ENCODE measurements at places on chromosomes 1 and 21.

- DNase-seq, result peak; percentile 12
Observed at GRCh38 chr1:96730574-96731298, 9.2 kb downstream of the PTBP2 start.

- no peak for DNase-seq
Observed at GRCh38 chr1:10025354-10025753, 7.4 kb upstream of the UBE4B start.

DNA sequence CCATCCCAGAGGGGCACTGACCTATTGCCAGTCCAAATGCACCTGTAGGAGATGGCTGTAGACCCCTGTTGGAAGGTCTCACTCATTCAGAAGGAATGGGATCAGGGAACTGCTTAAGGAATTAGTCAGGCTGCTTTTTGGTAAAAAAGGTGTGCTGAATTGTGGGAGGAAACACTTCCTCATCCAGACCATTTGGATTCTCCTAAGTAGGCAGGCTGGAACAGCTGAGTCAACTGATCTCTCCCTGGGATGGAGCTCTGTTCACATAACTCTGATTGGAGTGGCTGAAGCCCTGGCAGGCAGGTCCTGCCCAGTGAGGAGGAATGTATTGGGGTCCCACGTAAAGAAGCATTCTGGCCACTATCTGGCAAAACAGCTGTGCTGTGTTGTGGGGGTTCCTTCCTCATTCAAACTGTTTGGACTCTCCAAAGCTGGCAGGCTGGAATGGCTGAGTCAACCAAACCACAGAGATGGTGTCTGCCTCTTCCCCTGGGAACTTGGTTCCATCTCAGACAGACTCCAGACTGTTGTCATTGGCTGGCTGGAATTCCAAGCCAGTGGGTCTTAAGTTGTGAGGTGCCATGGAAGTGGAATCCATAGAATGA is 70.7 kb upstream of the PDC start:
- DNase-seq, result no peak

DNA sequence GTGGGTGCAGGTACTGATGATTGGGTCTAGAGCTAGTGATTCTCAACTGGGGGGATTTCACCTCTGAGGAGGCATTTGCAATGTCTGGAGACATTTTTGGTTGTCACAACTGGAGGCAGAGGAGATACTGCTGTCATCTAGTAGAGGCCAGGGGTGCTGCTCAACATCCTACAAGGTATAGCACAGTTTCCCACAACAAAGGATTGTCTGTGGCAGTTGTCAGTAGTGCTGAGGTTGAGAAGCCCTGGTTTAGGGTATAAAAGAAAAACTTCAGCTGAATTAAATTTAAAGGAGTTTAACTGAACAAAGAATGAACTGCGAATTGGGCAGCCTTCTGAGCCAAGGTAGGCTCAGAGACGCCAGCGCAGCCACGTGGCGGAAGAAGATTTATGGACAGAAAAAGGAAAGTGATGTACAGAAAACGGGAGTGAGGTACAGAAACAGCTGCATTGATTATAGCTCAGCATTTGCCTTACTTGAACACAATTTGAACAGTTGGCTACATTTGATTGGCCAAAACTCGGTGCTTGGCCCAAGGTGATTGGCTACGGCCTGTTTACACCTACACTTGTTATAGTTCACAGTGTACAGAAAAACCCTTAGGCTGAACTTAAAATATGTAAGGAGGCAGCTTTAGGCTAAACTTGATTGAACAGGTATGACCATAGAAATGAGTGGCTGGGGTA is 40.4 kb downstream of the MPZL1 start:
- DNase-seq, result no peak

DNA sequence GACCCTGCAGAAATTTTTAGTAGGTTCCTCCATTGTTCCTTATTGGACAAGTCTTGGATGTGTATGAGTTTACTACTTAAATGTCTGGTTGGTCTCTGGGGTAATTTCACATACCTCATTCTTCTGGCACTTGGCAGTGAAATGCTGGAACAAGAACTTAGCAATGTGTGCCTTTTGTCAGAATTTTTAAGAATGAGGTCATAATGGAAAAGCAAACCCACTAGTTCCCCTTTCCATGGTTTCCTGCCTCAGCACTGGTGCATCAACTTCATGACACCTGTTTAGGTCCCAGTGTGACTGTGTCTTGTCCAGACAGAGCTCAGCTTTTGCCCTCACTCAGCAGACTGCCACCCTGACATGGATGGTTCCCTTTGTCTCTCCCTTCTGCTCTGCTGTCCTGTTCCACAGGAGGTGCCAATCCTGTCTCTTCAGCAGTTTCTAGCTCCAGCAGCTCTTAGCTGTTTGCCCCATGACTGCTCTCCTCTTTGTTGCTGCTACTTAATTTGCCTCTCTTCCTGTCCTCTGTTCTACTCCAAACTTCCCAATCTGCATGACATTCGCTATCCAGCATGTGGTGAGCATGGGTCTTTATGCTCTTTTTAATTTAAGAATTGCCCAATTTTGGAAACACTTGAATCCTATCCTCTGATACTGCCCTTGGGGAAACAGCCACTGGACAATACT is 135.6 kb downstream of the CYYR1 start:
- no peak for DNase-seq

- no peak for DNase-seq
Observed at GRCh38 chr1:44537956-44538355, 132.9 kb downstream of the RNF220 start.

GRCh38 chr21:25396135-25396711 is 211.1 kb downstream of the MRPL39 start:
- no peak for DNase-seq

- no peak for DNase-seq
Observed at GRCh38 chr1:8392522-8392921, 74.6 kb downstream of the SLC45A1 start.

- no peak for DNase-seq
Observed at GRCh38 chr1:162072740-162073139, 3.2 kb downstream of the NOS1AP start.

- DNase-seq, result peak; percentile 55
Observed at GRCh38 chr1:15355968-15356625, 53.6 kb upstream of the EFHD2 start.

GRCh38 chr21:32592929-32593502 is 7.7 kb upstream of the TCP10L start:
- DNase-seq, result peak; percentile 33

- peak; percentile 91 for DNase-seq
Observed at GRCh38 chr21:45973475-45974072, 8.0 kb upstream of the COL6A1 start.

DNA sequence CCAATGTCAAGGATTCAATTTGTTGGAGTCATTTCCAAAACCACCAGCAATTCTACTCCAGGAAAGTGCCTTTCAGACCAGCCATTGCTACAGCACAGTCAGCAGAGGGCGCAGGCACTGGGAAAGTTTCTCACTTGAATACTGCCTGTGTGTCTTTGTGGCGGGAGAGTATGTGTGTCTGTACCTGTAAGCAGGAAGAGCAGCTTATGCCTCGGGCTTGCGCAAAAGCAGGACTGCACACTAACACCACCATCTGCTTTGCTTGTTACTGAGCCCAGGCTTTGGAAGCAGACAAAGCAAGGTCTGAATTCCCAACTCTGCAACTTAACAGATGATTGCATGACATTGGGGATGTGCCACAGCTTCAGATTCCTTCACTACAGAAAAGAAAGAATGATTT is 7.0 kb upstream of the CTSE start:
- peak; percentile 91 for DNase-seq

DNA sequence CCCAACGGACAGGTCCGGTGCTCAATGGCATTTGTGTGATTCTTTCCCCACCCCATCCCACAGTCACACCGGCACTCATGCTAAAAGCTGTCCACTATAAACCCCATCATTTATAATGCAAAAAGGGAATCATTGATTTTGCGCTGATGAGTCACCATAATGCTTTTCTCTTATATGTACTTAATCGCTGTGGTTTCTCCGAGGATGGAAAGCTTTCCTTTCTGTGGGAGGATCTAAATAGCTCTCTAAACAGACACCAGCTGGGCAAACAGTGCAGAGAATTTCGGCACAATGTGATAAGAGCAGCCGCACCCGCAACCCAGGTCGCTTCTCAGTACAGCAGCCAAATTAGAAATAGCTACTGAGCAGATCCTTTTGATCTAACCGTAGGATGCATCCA is 85.6 kb downstream of the SETD4 start:
- DNase-seq, result no peak

DNA sequence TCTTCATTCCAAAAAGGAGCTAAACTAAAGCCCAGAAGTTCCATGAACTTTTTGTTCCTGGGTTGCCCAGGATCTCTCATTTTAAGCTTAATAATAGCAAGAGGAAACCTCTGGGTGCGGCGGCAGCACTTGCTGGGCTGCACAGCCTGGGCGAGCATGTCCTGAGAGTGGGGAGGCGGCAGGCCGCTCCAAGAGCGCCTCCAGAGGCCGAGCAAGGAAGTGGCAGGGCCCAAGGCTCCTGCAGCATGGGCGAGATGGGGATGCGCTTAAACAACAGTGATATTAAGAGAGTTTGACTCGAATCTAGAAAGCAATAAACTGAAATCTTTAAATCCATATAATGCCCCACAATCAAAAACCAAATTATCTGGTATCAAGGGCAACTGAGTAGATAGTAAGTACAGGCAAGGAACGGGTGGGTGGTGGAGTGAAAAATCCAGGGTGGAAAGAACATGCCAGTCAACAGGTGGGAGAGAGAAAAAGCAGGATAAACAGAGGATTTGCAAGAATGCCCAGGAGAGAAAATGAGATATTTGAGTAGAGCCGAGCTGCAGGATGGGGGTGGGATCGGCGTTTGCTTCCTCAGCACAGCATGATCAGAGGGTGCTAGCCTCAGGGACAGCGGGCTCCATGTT is 14.1 kb upstream of the TNR start:
- DNase-seq, result peak; percentile 62

All from hepatocyte (in vitro differentiated cells).